ENCODE measurements at places on chromosomes 5 and 9.

DNA sequence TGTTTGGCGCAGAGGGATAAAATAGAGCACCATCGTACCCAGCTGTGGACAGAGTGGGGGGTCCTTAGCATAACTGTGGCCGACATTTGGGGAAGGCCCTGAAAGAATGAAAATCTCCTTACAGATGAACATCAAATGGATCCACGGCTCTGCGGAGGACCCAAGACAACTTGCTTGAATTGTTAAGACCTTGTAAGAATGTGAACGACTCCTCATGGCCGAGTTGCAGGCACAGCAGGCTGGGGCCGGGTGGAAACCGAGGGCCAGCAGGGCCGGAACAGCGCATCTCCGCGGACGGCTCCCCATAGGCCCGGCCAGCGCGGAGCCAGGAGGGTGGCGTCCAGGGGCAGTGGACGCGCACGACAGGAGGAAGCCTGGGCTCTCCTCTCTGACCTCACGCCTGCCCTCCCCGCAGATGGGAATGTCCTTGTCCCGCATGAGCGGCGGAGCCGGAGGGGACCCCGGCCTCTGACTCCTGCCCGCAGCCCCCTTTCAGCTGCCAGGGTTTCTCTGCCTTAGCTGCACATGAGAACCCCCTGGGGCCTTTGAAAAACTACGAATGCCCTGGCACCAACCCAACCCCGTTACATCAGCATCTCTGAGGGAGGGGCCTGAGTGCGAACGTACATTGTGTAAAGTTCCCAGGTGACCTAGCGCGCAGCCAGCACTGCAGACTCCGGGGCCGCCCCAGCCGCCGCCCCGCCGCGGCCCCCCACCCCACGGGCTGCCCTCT, 36.2 kb upstream of the PTCH1 start:
- no peak for DNase-seq

DNA sequence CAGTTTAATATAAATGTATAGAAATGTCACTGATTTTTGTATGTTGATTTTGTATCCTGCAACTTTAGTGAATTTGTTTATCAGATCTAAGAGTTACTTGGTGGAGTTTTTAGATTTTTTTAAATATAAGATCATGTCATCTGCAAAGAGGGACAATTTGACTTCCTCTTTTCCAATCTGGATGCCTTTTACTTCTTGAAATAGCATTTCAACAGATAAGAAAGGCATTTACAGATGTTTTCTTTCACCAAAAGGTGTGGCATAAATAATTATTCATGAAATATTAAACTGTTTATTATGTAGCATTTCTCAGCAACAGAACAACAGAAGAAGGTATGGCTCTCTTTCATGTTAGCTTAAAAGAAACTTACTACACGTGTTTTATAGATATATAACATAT, 34.9 kb upstream of the NIPBL start:
- no peak for DNase-seq

DNA sequence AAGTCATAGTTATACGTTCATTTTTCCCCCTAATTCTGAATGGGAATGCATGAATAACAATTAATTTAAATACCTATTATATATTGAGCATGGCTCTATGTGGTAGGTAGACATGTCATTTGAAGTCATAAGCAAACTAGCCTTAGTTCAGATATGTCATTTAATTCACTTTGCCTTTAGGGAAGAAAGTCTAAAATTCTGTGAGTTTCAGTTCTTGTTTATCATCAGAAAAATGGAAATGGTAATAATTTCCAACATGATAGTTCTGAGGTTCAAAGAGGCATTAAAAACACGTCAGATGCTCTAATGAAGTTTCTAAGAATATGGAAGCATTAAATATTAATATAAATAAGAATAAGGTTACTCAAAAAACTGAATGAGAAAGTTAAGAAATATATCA, 13.1 kb upstream of the ANXA1 start:
- no peak for DNase-seq

GRCh38 chr9:85898332-85898731, 42.6 kb upstream of the NAA35 start:
- DNase-seq = no peak

DNA sequence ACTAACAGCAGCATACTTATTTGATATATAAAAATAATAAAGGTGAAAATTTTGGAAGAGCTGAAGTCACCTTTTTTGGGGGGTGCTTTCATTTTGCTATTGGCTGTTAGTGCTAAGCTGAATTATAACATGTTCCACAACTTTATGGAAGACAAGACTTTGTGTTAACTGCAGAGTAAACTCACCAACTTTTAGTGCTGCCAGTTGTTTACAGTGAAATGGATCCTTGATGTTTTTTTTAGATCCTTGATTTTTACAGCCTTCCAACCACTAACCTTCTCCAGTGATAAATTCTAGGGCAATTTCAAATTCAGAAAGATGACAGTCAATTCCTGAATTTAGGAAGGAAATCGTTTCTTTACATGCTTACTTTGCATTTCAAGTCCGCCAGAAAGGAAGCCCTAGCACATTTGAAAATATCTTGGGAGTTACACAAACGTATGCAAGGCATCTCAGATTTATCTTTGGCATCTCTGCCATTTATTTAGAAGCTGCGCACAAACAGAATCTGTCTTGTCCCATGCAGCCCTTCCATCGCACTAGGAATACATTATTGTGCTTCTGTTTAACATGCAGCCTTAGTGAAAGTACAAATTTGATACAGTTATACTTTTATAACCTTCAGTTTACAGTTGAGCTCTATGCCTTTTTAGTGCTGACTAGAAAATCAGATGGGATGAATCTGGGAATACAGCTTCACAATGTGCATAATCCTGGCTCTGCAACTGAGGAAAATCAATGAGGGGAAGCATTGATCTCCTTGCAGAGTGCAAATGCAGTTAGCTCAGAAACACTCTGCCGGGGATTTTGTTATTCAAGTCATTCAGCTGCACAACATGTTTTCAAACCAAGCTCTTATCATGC, 142.4 kb upstream of the ZNF608 start:
- no peak for DNase-seq

DNA sequence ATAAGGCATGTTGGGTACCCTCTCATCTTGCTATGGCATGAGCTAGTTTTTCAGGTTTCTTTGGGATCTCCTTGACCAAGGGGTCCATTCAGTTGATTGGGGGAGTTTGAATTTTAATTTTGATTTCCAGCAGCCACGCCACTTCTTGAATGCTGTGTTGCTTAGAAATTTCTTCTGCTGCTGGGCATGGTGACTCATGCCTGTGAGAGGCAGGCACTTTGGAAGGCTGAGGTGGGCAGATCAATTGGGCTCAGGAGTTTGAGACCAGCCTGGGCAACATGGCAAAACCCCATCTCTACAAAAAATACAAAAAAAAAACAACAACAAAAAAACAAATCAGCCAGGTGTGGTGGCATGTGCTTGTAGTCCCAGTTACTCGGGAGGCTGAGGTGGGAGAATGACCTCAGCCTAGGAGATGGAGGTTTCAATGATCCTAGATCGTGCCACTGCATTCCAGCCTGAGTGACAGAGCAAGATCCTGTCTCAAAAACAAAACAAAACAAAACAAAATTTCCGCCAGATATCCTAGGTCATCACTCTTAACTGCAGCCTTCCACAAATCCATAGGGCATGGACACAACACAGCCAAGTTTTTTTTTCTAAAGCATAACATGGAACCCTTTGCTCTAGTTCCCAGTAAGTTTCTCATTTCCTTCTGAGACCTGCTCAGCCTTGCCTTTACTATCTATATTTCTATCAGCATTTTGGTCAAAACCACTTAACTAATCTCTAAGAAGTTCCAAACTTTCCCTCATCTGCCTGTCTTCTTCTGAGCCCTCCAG, 17.7 kb downstream of the TMC1 start:
- no peak for DNase-seq
